ENCODE measurements at places on chromosomes 2 and 18. TPM values are rescaled to one million over a fixed set of nuclear protein-coding genes. Genes with fewer than 3 reads are reported as not detected.

NXPH2 gene
- total RNA-seq = not detected

INPP5D gene
- total RNA-seq = 0.17 TPM

EML6 gene
- 0.09 TPM for total RNA-seq

OSGEPL1 gene
- 3.4 TPM for total RNA-seq

Measured in pericardium fibroblast (primary cell).